ENCODE measurements at places on chromosomes 4 and X.

DNA sequence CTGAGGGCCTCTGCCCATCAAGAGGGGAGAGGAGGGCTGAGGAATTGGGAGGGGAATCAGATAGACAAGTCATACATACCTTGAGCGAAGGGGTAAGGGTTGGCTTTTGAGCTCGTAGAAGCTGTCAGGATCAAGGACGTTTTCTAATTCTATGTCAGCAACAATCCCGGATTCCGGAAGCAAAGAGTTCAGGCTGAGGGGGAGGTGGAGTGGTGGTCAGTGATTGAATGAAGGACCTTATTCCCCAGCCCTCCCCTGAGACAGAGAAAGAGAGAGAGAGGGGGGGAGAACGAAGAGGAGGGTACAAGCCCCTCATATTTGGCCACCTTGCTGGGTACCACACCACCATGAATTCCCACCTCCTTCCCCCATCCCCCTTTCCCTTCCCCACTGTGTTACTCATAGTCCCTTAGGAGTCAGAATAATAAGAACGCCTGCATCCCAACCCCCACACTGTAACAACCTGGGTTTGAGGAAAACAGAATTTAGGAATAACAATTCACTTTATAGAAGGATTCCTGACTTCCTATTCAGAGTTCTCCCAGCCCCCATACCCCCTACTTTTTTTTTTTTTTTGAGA, 2.7 kb downstream of the TFE3 start:
- no peak for DNase-seq

DNA sequence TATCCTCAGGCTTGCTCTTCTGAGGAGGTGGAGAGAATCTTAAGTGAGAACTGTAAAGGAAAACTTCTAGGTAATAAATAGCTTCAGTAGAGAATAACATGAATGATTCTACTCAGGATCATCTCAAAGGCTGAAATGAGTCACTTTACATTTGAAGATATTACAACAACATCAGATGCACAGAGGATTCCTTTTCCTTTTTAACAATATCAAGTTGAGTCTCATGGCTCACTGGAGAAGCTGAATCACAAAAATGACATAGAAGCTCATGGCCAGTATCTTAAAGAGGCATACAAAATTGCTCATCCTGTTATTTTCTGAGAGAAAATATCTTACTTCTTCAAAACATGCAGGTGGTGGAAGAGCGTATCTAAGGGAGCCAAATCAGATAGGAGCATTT, 72.5 kb upstream of the EMCN start:
- DNase-seq, result no peak

GRCh38 chrX:48493890-48494364, 14.9 kb upstream of the PORCN start:
- no peak for DNase-seq

DNA sequence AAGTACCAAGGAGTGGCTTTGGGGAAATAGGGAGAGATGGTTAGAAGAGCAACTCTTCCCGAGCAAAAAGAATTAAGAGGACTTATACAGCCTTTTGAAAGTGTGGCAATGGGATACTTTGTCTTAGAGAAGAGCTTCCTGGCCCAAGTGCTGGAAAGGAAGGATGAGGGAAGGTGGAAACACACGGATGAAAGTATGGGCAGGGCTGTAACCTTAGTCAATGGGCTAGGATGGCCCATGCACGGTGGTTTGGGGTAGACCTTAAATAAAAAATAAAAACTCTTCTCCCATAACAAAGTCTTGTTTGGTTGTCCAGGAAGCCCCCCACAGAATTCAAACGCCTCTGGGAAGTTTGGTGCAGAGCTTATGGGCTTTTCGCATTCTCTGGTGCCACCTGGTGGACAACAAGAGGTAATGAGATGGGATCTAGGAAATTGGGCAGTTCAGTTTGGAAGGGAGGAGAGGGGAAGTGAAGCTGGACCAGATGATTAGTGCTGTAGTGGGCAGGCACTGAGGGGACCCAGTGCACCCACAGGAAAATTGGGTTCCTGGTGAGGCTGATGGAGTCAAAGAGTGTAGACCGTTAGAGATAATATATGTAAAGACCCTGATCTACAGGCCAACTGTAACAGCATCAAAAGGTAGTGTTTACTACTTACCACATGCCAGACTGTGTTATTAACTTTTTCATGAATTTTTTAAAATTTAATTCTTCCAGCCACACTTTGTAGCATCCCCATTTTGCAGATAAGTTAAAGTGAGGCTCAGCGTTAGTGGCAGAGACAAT, 13.8 kb upstream of the ENOX2 start:
- DNase-seq, result peak; percentile 37

- no peak for DNase-seq
Measured at GRCh38 chr4:56169061-56169460, 218.2 kb downstream of the AASDH start.

- DNase-seq, result no peak
Measured at GRCh38 chr4:14095831-14096230, 468.3 kb upstream of the BOD1L1 start.

- no peak for DNase-seq
Measured at GRCh38 chr4:1364217-1364616, 17.2 kb downstream of the UVSSA start.

GRCh38 chr4:108135549-108136209, 33.1 kb downstream of the LEF1 start:
- DNase-seq, result no peak

DNA sequence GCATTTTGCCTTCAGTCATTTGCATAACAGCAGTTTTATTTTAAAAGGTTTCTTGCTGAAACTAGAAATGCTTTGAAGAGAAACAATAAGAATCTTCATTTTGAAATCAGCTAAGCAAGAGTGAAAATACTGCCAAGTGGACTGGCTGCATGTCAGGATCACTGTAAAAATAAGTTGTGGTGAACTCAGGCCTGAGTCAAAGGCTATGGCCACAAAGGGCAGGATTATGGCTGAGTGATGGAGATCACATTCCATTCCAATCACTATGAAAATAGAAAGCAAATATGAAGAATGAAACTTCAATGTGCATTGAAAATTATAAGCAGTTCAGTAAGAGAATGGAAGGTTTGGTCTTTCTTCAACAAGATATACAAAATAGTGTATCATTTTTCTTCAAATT, 224.5 kb downstream of the PCDH18 start:
- DNase-seq, result no peak

DNA sequence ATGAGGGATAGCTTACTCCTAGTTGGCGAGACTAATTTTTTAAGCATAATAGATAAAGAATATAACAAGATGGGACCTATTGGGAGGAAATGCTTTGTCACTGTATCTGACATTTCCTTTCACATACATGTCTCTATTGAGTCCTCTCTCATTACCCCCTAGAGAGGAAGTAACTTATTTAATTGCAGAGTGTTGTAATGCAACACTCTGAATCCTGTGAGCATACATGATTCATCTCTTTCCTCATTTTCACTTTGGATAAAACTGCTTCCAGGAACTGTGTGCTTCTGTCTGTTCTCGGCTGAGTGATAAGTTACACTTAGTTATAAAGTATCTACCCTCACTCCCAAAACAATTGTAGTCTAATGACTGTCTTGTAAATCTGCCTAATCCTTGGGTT, 266.1 kb upstream of the ANXA10 start:
- DNase-seq, result no peak

DNA sequence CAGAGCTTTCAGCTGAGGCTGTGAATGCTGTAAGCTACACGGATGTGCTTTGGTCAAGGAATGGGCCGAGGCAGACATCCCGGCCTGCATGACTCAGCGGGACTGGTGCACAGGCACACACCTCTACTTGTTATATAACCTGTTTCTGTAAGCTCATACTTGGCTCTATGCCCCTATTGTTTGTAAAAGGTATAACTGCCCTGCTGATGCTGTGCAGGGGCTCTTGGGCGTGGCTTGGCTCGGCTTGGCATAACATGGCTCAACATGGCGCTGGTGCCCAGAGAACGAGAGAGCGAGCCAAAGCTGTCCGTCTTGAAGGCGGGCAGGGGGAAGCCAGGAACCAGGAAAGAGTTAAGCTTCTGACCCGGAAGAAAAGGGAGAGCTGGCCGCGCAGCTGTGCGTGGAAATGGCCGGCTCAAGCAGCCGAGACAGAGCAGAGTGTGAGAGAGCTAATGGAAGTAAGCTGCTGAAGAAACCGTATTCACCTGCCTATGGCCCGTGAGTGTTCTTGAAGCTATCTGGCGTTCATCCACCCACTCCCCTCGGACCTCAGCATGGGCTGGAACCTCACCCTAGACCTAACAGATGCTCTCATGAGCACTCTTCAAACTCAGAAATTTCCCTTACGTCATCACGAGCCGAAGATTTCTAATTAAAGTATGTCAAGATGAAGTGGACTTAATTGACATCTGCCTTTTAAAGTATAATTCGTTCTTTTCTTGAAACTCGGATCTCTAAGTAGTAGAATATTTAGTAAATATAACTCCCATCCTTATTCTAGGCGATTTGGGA, 286.3 kb upstream of the AGA start:
- no peak for DNase-seq

GRCh38 chr4:186881521-186882220, 158.0 kb upstream of the FAT1 start:
- DNase-seq, result no peak

GRCh38 chrX:71615954-71616353, 2.4 kb downstream of the CXCR3 start:
- DNase-seq, result no peak

GRCh38 chrX:23103546-23103945, 103.8 kb downstream of the DDX53 start:
- DNase-seq, result no peak

- no peak for DNase-seq
Measured at GRCh38 chr4:153643406-153644383, 40.4 kb upstream of the TLR2 start.

Data from renal cortex interstitium (tissue), 15 donors.